ENCODE measurements at places on chromosomes 3 and 15.

GRCh38 chr3:119343719-119344118 is 49.5 kb downstream of the ARHGAP31 start:
- DNase-seq: no peak

GRCh38 chr3:118912188-118912587 is 122.5 kb downstream of the IGSF11 start:
- DNase-seq: no peak

DNA sequence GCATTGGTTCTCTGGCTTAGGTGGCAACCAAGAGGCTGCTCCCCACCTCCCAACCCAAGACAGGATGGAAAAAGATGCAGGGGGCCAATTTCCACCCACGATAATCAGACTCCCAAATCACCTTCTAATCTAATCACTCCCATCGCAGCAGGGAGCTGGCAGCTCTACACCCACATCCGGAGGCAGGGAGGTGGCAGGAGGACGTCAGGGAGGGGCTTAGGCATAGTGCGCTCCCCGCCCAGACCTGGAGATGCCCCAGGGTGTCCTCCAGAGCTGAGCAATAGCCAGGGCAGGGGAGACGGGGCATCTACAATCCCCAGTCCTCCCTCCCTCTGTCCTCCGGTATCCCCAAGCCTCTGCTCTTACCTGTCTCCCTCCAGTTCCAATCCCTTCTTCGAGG is 70.5 kb upstream of the SEC13 start:
- DNase-seq: no peak

DNA sequence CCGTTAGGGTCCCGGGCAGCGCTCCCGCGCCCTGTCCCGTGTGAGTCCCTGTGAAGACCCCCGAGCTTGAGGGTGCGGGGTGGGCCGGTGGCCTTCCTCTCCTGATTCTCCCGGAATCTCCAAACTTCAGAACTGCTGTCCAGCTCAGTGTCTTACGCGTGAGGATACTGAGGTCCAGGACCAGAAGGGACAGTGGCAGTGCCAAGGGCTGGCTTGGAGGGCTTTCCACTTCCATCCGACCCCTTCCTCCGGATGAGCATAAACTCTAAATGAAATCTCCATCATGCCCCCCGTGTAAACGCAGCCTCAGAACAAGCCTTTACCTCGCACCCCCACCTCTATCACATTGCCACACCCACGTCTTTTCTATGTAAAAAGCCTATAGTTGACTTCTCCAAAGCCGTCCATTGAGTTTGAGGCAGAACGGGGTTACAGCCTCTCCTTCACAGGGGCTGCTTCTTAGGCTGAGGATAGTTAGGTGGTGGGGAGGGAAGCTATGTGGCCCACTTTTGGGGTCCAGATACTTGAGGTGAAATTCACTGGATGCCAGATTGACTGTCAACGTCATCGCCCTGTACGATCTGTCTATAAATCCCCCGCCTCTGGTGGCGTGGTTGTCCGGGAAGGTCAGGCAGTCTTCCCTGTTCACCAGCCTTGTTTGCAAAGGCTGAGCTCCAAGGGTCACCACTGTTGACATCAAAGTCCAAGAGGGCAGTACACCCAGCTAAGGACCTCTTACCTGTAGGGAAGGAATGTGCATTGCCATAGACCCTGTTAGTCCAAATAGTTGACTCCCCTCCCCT is 1.1 kb downstream of the EDEM1 start:
- DNase-seq: no peak

- DNase-seq: no peak
These were observed 2.9 kb upstream of the MANF start for GRCh38 chr3:51382076-51382745.

DNA sequence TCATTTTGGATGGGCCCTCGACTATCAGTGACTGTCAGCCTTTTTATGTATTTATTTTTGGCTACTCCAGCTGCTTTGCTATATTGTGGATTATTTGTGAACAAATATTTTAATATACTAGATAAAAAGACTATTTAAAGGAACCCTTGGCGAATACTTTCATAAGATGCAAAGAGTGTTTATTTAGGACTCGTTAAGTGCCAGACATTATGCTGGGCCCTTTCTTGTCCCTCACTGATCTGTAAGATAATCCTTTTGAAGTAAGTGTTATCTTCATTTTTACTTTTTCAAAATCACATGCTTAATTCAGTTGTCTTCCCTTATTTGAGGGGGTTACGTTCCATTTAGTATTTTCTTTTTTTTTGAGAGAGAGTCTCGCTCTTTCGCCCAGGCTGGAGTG is 376.8 kb upstream of the C2CD4B start:
- no peak for DNase-seq

DNA sequence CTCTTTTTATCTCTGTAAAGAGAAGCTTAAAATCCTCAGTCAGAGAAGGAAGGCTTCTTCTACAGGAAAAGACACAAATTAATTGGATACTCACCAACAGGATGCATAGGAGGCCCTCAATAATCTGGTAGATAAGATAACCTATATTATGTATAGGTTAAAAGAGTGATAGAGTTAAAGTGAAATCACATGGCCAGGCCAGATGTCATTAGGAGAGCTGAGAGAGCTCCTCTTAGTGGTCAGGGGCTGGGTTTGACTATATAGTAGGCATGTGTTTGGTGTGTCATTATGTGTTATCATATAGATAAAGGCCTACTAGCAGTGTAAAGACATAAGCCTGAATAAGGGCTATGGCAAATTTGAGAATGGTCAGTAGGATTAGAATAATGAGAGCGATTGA is 479.3 kb downstream of the EPHA3 start:
- no peak for DNase-seq

GRCh38 chr15:44231842-44232241 is 36.8 kb upstream of the FRMD5 start:
- DNase-seq: no peak

DNA sequence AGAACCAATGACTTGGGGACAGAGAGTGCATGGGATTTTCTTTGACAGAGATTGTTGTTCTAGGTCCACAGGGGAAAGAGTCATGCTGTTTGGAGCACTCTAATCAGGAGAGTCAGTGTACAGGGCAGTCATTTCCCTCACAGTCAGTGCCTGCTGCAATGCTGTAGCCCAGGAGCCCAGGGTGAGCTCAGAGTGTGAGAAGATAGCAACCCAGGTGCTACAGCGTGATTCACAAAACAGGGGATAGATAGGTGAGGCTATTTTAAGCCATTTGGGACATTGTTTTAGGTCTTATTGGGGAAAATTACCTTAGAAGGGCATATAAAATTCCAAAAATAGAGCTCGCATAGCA is 37.3 kb downstream of the LNP1 start:
- DNase-seq: no peak

- DNase-seq: no peak
These were observed 6.7 kb downstream of the KNSTRN start for GRCh38 chr15:40388941-40389823.

GRCh38 chr3:30688776-30689641 is 82.6 kb downstream of the TGFBR2 start:
- no peak for DNase-seq

GRCh38 chr15:71346464-71346863 is 231.2 kb downstream of the THSD4 start:
- DNase-seq: no peak

- DNase-seq: no peak
These were observed 54.1 kb upstream of the ANP32A start for GRCh38 chr15:68874788-68875187.
